ENCODE measurements at places on chromosomes 12 and 14.

DNA sequence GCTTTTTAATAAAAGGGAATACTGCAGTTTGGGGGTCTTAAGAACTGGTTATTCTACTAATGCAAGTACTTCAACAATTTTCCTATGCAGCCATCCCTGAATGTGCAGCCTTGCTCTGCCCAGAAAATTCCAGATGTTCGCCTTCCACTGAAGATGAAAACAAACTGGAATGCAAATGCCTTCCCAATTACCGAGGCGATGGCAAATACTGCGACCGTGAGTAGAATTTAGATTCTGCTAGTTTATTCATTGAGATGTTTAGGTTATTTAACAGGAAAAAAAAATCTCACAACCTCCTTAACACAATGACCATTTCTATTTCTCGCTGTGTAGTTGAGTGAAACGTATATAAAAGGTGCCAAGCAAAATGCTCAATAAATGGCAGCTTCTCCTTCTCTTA, 49.9 kb downstream of the STAB2 start:
- no peak for DNase-seq

DNA sequence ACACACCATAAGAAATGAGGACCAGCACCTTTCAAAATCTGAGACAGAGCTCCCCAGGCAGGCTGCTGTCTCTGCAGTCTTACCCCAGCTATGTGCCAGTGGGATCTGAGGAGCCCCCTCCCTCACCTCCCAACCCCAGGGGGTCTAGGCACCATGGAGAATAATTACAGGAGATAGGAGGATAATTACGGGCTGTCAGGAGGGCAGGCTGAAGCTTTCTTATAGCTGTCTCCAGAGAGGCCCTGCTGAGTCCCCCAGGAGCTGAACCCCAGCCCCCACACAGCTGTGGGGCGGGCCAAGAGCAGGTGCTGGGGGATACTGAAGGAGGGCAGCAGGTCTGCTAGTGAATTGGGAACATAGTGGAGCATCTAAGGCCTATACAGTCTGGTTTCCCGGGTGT, 6.8 kb downstream of the CPNE6 start:
- DNase-seq, result no peak

DNA sequence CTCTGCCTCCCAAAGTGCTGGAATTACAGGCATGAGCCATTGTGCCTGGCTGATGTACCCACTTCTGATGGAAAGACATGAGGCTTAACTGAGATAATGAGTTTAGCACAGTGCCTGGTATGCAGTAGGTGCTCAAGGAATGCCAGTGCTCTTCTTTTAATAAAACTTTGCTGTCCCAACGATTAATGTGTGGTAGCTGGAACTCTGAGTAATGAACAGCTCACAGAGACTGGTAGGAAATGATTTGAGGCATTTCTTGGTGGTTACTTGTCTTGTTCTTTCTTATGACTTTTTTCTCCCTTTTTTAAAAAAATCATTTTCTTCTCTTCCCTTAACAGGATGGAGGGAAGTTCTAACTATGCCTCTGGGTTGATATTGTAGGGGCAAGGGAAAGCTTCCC, 235.7 kb upstream of the PWP1 start:
- DNase-seq, result no peak

DNA sequence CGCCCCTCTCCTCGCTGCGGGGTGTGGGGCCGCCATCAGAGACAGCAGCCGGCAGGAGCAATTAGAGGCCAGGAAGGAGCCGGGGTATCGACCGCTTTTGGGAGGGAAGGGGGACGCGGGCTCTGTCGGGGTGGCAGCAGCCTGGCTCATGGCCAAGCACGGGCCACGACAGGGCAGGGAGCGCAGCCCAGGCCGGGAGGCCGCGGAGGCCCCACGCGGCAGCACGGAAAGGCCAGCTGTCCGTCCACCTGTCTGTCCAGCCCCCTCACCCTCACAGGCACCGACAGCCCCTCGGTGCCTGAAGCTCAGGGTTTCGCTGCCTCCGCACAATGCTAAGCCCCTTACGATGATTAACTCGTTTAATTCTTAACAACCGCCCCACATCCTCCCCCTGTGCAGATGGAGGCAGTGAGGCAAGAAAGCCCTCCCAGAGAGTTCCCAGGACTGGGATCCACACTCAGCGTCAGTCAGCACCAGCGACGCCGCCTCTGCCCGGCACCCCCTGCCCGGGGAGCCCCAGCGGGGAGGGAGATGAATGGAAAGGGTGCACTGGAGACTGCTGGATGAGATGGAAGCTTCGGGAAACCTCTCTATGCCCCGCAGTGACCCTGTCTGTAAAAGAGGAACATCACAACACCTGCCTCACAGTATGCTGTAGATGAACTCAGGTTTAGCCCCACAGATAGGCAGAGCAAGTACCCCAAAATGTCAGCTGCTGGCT, 23.7 kb downstream of the NCOR2 start:
- DNase-seq, result no peak

DNA sequence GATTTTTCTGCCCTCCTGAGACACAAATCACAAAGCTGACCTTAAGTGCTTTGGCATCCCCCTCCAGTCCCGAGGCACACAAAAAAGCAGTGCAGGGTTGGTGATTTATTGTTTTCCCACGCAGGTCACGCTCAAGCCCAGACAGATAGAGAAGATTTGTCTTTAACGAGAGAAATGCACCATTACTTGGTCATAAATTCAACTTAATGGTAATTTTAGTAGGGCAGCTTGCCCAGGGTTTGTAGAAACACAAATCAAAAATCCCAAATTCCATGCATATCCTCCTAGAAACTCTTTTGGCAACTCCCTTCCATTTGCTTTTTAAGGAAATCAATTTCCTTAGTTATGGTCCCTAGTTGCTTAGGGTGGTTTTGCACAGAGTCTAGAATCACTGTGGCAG, 132.6 kb downstream of the IGF1 start:
- DNase-seq, result no peak

DNA sequence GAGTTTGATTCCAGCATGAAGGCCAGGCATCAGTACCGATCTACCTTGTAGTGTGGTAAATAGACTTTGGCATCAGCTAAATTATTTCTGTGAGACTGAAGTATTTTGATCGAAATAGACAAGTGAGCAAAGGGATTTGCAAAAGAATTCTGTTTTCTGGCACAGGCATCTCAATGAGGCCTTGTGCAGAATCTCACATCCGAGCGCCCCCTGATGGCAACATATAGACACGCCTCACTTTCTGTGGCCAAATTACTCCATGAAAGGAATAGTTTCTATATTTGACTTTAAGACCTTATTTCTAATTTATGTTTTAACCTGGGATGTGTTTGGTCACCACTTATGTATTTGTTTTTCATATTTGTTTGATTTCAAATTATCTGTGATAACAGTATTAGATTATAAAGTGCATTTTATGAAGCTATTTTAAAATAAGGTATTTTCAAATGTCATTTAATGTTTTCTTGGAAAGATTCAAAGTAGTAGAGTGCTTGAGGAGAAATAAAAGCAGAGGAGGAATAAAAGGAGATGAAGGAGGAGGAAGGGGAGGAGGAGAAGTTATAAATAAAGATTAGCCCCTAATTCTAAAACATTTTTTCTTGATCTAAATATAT, 731.9 kb downstream of the NRXN3 start:
- peak; percentile 47 for DNase-seq

DNA sequence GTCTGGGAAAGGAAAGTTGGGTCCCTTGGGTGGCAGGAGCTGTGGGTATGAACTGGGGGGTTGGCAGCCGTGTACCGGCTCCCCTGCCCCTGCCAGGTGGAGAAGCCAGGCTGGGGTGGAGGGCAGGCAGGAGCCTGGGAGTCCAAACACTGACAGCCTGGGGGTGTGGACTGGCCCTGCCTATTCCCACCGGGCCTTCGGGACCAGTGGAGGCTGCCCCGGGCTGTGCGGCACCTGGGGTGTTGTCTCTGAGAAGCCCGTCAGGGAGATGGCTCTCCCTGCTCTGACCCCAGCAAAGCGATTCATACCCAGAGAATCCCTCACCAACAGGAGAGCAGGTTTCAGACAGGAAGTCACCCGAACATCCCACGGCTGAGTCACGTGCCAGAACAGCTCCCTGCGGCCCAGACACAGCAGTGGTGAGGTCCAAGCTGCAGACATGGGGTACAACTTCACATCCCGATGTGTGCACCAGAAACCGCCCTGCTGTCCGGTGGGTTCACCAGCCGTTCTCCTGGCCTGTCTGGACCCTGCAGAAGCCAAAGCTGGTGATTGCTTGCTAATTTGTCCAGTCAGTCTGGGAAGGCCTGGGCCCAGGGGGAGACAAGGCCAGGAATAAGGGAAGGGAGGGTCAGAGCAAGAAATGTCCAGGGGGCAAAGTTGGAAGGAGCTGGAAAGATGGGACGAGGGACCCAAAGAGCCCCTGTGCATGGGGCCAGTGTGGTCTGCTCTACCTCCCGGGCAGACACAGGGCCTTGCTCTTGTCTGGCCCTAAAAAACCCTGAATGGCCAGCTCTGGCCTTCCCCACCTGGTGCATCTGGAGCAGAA, 2.1 kb upstream of the GPR132 start:
- peak; percentile 86 for DNase-seq

DNA sequence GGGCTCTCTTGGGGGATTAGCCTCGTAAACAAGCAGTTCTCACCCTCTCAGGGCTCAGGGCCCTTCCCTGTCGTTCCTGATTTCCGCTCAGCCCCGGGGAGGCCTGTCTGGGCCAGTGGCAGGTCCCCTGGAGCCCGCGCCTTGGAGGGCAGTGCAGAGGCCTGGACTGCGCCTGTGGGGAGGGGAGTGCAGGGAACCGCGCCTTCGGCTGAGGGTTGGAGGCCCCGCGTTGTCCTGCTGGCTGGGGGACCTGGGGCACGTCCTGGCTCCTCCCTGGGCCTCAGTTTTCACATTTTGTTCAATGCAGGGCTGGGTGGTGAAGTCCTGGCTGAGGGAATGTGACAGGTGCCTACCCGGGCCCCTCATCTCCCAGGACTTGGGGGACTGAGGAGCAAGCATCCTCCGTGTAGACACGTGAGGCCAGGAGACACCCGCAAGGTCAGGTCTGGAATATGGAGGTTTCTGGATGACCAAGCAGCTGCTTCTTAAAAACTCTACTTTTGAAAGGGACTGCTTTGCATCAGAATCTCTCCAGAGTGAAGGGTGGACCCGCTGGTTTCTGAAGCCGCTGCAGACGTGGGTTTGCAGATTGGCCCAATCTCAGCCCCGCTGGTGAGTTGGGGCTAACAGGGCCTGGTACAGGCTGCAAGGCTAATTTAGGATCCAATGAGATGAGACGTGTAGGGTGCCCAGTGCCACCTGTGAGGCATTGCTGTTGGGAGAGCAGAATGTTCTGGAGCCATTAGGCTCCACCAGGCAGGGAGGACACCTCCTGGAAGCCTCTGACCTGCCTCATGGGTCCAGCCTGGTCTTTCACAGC, 80.2 kb downstream of the KIF26A start:
- DNase-seq, result no peak

DNA sequence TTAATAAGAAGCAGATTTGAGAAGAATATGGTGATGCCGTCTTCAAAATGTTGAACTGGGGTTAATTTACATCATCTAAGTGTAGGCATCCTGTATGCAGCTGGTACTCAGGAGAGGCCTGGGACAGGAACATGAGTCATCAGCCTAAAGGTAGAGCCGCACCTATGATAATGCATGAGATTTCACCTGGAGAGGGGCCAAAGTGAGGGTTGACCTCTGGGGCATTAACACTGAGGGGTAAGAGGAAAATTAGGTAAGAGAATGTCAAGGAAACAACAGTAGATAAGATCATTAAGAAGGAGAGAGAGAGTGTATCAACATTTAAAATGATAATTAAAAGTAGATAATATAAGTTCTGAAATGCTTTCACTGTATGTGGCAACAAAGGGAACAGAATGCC, 20.2 kb upstream of the SSTR1 start:
- no peak for DNase-seq

GRCh38 chr12:6955108-6956020, 4.2 kb downstream of the PTPN6 start:
- peak; percentile 42 for DNase-seq

DNA sequence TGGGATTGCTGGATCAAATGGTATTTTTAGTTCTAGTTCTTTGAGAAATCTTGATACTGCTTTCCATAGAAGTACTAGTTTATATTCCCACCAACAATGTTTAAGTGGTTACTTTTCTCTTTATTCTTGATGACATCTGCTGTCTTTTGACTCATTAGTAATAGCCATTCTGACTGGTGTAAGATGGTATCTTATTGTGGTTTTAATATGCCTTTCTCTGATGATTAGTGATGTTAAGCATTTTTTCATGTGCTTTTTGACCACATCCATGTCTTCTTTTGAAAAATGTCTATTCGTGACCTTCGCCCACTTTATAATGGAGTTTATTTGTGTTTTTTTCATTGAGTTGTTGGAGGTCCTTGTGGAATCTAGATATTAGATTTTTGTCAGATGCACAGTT, 865.7 kb downstream of the SLC6A15 start:
- no peak for DNase-seq

DNA sequence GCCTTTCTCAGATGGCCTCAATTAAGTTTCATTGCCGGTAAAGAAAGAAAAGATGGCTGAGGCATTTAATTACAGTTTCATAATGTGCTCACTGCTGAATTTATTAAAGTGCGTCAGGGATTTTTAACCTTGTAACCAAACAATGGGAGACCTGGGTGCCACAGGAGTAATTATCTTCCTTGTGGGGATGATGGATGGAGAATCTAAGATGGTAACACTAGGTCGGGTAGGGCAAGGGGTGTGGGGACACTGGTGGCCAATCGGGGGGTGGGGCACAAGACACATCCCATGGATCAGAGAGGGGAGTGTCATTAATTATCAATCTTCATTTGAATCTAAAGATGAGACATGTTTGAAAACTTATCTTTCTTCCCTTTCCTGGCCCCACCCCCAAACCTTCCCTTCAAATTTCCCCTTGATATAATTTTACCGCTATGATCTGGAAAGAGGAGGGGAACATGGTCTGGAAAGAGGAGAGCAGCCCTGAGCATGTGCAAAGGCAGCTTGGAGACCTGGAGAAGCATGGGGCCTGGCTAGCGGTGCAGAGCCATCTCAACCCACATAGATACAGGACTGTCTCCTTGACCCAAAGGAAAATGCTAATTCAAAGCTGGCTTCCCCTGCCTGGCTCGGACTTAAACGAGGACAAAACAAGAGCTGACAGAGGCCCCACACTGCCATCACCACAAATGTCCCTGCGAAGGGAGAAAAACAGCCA, 231.3 kb upstream of the NOS1 start:
- DNase-seq, result no peak

DNA sequence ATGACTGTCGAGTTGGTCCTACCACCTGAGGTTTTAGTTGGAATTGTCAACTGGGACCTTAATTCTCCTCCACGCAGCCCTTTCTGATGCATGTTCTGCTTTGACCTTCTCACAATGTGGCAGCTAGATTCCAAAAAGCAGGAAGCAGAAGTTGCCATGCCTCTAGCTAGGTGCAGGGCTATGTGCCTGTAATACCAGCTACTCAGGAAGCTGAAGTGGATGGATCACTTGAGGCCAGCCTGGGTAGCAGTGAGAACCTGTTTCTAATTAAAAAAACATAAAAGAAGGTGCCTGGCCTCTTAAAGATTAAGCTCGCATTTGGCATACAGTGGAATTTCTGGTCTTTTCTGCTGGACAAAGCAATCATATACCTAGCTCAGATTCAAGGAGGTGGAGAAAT, 77.1 kb downstream of the FGD4 start:
- no peak for DNase-seq

- no peak for DNase-seq
These were observed 114.4 kb upstream of the DIO2 start for GRCh38 chr14:80325688-80326087.
